ENCODE measurements at places on chromosomes 1 and 21.

DNA sequence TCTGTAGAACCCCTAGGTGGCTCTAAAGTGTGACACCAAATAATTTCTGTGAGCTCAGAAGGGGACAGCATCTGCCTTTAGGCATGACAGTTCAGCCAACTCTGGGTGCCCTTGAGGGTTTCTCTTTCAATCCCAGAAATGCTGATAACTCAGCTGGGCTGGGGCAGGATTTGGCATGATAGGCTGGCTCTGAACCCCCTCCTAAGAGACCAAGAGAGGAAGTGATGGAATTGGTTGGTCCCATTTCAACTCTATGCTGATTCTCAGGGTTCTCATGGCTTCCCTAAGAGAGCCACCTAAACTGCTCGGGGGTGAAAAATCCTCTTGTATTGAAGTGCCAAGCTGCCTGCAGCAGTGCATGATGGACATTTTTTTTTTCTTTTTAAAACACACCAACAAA is 28.5 kb upstream of the TMEM39B start:
- DNase-seq: no peak

DNA sequence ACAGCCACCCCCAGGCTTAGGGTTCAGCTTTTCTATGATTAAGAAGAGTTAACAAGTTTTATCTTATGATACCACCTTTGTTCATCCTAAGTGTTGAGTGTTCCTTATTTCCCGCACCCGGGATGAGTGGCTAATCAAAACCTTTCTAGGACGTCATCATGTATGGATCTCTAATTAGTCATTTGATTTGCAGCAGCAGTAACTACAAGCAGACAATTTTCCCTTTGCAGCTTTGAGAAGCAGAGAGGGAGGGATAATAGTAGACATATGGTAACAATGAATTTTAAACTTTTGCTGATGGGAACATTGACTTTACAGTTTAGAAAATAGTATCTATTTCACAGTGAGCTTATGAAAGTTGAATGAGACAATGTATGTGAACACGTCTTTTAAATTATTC is 30.8 kb upstream of the SLC35F3 start:
- no peak for DNase-seq

- DNase-seq: no peak
These were observed 601.6 kb upstream of the USP24 start for GRCh38 chr1:55816456-55817426.

GRCh38 chr1:157307491-157307890 is 169.3 kb upstream of the ETV3 start:
- DNase-seq: no peak

- no peak for DNase-seq
These were observed 13.6 kb upstream of the FAM89A start for GRCh38 chr1:231053493-231054162.

GRCh38 chr1:63943393-63943792 is 169.6 kb downstream of the ROR1 start:
- DNase-seq: no peak

GRCh38 chr1:192441492-192441891 is 124.7 kb downstream of the RGS21 start:
- DNase-seq: no peak

- DNase-seq: no peak
These were observed 117.4 kb upstream of the ATP1A1 start for GRCh38 chr1:116255486-116256285.

GRCh38 chr1:184329962-184330868 is 56.6 kb upstream of the C1orf21 start:
- DNase-seq: no peak
